Breast epithelium (tissue), 4 donors: ENCODE measurements at places on chromosomes 2 and 18. TPM values are rescaled to one million over a fixed set of nuclear protein-coding genes. Genes with fewer than 3 reads are reported as not detected.

ACTG2 gene
- total RNA-seq = 108 TPM

RAMP1 gene
- not detected for total RNA-seq

ARL6IP6 gene
- 28.4 TPM for total RNA-seq

SAG gene
- total RNA-seq = not detected

ALLC gene
- 0.16 TPM for total RNA-seq

CYP27C1 gene
- total RNA-seq = 0.33 TPM

TTN gene
- 3.5 TPM for total RNA-seq

UGT1A5 gene
- total RNA-seq = not detected

TUBA3E gene
- total RNA-seq = not detected

IMPACT gene
- total RNA-seq = 29.0 TPM

CHRND gene
- total RNA-seq = not detected

DNA sequence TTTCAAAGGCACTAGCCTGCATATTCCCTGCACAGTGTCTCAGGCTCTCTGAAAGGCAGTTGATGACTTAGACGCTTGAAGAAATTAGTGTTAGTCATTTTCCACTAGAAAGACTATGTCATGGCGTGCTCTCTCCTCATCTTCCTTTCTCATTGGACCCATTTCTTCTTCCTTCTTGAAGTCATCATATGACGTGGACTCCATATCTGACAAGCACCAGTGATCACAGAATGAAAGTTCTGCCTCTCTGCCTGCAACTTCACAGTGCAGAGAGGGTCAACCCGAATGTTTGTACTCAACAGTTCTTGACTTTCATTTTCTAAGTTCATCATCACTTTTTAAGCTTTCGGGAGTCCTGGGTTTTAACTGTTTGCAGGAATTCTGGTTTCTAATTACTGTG lies 63.7 kb upstream of the CYRIA start:
- no peak for DNase-seq
- no peaks in the 10 kb centered on the region for H3K36me3 ChIP-seq
- H3K4me1 ChIP-seq = no peaks in the 10 kb centered on the region
- no peak overlapping the region for H3K27ac ChIP-seq
- no peaks in the 10 kb centered on the region for H3K27me3 ChIP-seq

- no peaks in the 10 kb centered on the region for H3K4me1 ChIP-seq
- H3K4me3 ChIP-seq = no peak overlapping the region
- no peaks in the 10 kb centered on the region for H3K36me3 ChIP-seq
Observed at GRCh38 chr18:52481116-52481515, 141.1 kb downstream of the DCC start.

GRCh38 chr2:75003276-75003675 lies 44.8 kb downstream of the POLE4 start:
- H3K27me3 ChIP-seq = no peaks in the 10 kb centered on the region
- H3K4me3 ChIP-seq = no peak overlapping the region
- no peaks in the 10 kb centered on the region for H3K36me3 ChIP-seq
- H3K4me1 ChIP-seq = no peaks in the 10 kb centered on the region
- no peak for DNase-seq

DNA sequence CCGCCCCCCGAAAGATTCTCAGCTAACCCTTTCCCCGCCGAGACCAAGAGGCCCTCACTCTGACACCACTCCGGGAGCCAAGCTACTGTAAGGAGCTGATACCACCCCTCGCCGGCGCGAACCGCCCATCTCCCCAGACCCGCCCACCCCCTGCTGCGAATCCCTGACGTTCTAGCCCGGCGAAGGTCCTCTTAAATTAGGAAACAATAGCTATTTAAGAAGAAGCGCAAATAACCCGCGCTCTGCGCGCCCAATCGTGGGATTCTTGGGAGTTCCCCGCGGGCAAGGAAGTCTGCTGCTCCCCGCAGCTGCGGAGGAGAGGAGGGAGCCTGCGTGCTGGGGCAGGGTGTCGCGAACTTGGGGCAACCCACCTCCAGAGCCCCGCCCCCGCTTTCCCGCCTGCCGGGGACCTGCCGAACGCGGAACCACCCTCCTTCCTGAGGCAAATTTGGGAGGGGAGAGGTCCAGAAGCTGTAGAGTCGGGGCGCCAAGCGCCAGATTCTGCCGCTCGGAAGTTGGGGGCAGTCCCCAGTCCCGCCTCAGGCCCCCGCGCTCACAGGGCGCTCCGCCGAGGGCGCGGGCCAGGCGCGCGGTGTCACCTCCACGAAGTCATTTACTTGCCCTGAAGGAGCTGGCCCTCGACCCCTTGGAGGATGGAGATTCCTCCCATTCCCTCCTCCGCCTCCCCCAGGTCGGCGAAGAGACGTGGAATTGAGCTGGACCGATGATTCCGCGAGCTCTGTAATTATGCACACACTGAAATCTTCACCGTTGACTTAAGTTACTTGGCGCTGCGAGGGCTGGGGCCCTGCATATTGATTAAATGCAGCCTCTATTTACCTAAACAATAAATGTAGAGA lies 8.4 kb upstream of the SP9 start:
- peaks cover 7% of the 10 kb centered on the region for H3K4me1 ChIP-seq
- H3K4me3 ChIP-seq = peak overlapping the region; percentile 46
- H3K27ac ChIP-seq = no peak overlapping the region
- no peak for DNase-seq

DNA sequence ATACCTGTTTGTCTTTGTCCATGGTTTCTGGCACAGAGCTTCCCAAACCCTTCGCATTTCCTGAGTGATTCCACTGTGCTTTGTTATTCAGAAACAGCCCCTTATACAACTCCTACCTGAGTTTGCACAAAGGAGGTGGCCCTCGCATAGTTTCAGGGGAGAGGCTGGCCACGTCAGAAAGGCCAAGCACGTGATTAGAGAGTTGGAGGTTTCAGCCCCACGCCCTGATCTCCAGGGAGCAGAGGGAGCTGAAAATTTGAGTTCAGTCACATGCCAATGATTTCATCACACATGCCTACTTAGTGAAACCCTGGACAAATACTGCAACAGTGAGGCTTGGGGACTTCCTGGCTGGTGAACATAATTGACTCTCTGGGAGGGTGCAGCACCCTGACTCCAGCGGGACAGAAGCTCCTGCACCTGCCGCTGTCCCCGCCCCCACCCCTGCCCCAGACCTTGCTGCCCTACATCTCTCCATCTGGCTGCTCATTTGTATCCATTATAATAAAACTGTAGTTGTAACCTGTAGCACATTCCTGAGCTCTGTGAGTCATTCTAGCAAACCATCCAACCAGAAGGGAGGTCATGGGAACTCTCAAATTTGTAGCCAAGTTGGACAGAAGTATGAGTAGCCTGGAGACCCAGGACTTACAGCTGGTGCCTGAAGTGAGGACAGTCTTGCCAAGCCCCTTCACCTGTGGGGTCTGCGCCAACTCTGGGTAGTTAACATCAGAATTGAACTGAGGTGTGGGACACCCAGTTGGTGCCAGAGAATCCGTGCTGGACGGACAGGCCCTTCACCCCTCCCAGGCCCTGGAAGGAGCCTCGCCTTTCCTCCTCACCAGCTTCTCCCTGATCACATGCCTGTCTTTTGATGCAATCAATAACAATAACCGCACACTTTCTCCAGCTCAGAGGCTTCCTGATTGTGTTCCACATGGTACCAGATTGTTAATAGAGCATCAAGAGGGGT lies 224.3 kb downstream of the ANAPC1 start:
- no peaks in the 10 kb centered on the region for H3K4me1 ChIP-seq
- no peaks in the 10 kb centered on the region for H3K27me3 ChIP-seq

- H3K27ac ChIP-seq = peak overlapping the region; percentile 20
- no peaks in the 10 kb centered on the region for H3K4me1 ChIP-seq
- no peaks in the 10 kb centered on the region for H3K36me3 ChIP-seq
- no peaks in the 10 kb centered on the region for H3K27me3 ChIP-seq
Observed at GRCh38 chr2:205776139-205776538, 93.8 kb downstream of the NRP2 start.

- H3K36me3 ChIP-seq = no peaks in the 10 kb centered on the region
- no peak overlapping the region for H3K27ac ChIP-seq
- H3K27me3 ChIP-seq = no peaks in the 10 kb centered on the region
- H3K4me3 ChIP-seq = no peak overlapping the region
- DNase-seq = no peak
- no peaks in the 10 kb centered on the region for H3K4me1 ChIP-seq
Observed at GRCh38 chr2:234286956-234287355, 209.9 kb downstream of the ARL4C start.

GRCh38 chr2:240386326-240386725 lies 49.1 kb upstream of the GPC1 start:
- no peaks in the 10 kb centered on the region for H3K27me3 ChIP-seq
- no peaks in the 10 kb centered on the region for H3K4me1 ChIP-seq
- no peaks in the 10 kb centered on the region for H3K36me3 ChIP-seq
- H3K4me3 ChIP-seq = no peak overlapping the region
- no peak overlapping the region for H3K27ac ChIP-seq
- no peak for DNase-seq

- no peaks in the 10 kb centered on the region for H3K4me1 ChIP-seq
- DNase-seq = peak; percentile 47
- H3K36me3 ChIP-seq = no peaks in the 10 kb centered on the region
- H3K27ac ChIP-seq = peak overlapping the region; percentile 37
- no peaks in the 10 kb centered on the region for H3K27me3 ChIP-seq
- H3K4me3 ChIP-seq = no peak overlapping the region
Observed at GRCh38 chr2:181780047-181780651, 99.8 kb upstream of the NEUROD1 start.

DNA sequence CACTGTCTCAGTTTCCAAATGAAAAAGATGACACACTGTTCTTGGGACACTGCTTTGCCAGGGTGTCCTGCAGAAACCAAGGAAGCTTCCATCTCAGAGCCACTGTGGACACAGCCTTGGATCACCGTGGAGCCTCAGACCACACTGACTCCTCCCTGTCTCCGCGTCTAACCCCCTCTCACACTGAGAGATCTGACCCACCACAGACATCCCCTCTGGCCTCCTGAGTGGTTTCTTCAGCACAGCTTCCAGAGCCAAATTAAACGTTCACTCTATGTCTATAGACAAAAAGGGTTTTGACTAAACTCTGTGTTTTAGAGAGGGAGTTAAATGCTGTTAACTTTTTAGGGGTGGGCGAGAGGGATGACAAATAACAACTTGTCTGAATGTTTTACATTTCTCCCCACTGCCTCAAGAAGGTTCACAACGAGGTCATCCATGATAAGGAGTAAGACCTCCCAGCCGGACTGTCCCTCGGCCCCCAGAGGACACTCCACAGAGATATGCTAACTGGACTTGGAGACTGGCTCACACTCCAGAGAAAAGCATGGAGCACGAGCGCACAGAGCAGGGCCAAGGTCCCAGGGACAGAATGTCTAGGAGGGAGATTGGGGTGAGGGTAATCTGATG lies 113.4 kb upstream of the PKDCC start:
- H3K4me3 ChIP-seq = no peak overlapping the region
- DNase-seq = no peak
- peak overlapping the region; percentile 50 for H3K27ac ChIP-seq

DNA sequence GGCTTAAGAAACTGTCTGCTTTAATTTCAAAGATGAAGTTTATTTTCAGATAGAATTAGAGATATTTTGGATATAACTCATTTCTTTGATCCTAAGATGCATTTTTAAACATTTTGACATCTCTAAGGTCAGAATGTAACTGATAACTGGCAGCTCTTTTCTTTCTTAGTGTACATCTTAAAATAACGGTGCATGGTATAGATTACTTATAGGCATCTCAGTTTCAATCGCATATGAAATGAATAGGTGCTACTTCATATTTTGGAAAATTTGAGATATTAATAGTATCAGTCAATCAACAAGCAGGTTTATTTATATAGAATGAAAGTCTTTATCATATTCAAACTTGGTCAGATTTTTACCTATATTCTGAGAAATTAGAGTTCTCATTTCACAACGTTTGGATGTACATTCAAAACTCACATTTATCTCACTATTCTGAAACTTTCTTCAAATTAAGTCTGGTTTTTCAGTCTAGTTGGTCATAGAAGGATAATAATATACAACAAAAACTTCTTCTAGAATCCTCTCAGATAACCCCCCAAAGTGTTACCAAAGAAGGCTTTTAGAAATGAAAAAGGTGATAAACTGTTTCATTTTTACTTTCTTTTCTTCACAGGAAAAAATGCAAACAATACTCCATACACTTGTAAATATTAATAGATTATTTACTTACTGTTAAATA lies 122.8 kb upstream of the WDSUB1 start:
- H3K4me1 ChIP-seq = no peaks in the 10 kb centered on the region
- no peak overlapping the region for H3K4me3 ChIP-seq
- no peak for DNase-seq

DNA sequence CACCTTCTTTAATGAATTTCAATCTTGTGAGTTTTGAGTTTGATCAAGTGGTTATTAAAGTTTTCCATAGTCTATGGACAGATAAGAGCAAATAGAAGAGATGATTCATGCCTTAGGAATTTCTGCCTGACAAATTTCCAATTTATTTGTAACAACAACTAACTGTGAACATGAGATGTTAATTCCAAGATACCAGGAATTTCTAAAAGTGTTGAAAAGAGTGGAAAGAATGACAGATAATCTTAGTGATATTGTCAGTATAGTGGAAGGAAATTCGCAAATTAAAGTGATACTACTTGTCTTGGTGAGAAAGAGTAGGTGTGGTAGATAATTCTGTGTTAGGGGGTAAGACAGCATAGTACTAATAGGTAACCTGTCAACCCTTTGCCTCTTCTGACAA lies 82.4 kb downstream of the AGPS start:
- no peak for DNase-seq
- no peaks in the 10 kb centered on the region for H3K27me3 ChIP-seq
- no peak overlapping the region for H3K27ac ChIP-seq
- no peak overlapping the region for H3K4me3 ChIP-seq
- no peaks in the 10 kb centered on the region for H3K4me1 ChIP-seq

- no peak for DNase-seq
- H3K4me3 ChIP-seq = no peak overlapping the region
- peak overlapping the region; percentile 66 for H3K27ac ChIP-seq
Observed at GRCh38 chr2:96789245-96789617, 26.8 kb upstream of the CNNM3 start.

DNA sequence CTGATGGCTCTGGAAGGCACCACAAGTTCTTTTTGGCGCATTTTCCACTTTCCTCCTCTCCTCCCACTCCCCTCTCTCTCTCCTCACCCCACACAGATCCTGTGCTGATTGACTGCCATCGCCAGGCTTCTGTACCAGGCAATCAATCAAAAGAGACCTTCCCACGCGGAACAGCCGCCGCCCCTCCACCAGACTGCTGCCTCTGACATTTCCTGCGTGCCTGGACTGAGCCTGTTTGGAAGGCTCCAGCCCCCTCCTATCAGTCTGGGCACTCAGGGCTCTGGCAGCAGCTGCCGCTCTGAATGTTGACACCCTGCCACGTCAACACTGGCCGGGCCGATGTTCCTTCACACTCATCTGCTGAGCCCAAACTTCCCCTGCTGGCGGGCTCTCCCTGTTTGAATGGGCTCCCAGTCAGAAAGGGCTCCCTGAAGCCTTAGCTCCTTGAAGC lies 467.7 kb downstream of the EPHA4 start:
- H3K36me3 ChIP-seq = no peaks in the 10 kb centered on the region
- no peak overlapping the region for H3K4me3 ChIP-seq
- H3K4me1 ChIP-seq = no peaks in the 10 kb centered on the region
- H3K27ac ChIP-seq = no peak overlapping the region

GRCh38 chr18:58344861-58345463 lies 283.9 kb downstream of the ALPK2 start:
- H3K4me3 ChIP-seq = no peak overlapping the region
- DNase-seq = no peak
- H3K27ac ChIP-seq = peak overlapping the region; percentile 38
- H3K27me3 ChIP-seq = no peaks in the 10 kb centered on the region
- no peaks in the 10 kb centered on the region for H3K4me1 ChIP-seq
- no peaks in the 10 kb centered on the region for H3K36me3 ChIP-seq

GRCh38 chr2:71505770-71506140 lies 52.4 kb downstream of the DYSF start:
- H3K27me3 ChIP-seq = no peaks in the 10 kb centered on the region
- H3K4me3 ChIP-seq = no peak overlapping the region
- H3K27ac ChIP-seq = no peak overlapping the region
- no peaks in the 10 kb centered on the region for H3K4me1 ChIP-seq
